ENCODE measurements at places on chromosomes 3 and 15.

DNA sequence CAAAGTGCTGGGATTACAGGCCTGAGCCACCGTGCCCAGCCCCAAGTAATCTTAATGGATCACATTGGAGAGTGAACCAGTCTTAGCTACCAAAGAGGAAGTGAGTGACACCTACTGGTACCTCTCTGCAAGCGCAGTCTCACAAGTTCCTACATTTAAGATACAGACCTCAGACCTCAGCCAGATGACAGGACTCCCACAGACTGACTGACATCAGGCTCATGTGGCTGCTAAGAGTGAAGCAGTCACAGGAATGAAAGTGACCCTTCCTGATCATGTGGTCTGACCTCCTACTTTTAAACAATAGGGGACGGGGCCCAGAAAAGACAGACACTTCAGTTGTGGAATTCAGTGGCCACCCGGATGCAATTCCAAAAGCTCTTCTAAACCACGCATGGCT is 36.3 kb upstream of the GNB5 start:
- peak; percentile 65 for DNase-seq

DNA sequence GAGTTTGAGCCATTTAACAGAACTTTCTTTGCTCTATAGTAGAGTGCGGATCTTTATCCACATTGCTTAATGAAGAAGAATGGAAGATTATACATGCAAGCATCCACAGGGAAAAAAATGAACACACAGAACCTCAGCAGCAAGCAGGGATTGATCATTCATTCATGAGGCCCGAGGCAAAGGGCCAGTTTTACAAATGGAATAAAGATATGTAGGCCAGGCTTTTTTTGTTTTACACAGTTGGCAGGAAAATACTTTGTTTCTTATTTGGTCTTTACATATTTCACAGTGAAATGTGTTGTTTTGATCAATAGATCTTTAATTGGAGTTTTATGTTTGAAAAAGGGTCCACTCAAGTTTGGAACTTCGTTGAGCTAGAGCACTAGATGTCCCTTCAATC is 117.5 kb downstream of the LRTM1 start:
- no peak for DNase-seq

GRCh38 chr3:78871048-78871447 is 896.8 kb downstream of the ROBO1 start:
- no peak for DNase-seq

DNA sequence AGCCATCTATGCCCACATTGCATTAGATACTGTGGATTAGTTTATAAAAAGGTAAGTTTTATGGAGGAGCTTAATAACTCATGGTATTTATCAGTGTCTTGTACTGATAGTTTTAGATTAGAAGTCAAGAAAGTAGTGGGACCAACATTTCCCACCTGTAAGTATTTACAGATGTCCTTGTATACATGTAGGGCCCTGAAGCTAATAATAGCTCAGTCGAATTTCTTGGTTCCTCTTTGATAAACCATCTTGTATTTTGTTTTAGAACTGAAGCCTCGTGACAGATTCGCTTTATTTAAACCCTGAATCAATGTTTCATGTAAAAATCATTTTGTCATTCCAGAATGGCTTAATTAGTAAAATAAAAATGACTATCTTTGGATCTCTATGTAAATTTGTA is 73.4 kb downstream of the CRYBG3 start:
- DNase-seq = no peak

- DNase-seq = no peak
Measured at GRCh38 chr15:58362262-58362922, 69.4 kb upstream of the LIPC start.

DNA sequence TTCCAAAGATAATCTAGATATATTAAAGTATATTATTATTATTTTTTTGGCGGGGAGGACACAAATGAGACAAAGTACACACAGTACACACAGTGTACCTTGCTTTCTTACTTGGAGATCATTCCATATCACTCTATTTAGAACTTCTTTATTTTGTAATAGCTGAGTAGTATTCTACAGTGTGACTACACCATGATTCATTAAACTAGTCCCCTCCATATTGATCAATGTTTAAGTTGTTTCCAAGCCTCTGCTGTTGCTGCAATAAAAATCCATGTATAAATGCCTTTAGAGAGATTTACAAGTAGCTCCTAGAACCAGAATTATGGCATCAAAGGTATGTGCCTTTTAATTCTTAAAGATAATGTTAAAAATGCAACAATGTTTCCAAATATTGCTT is 38.8 kb downstream of the PYGO1 start:
- DNase-seq = no peak

DNA sequence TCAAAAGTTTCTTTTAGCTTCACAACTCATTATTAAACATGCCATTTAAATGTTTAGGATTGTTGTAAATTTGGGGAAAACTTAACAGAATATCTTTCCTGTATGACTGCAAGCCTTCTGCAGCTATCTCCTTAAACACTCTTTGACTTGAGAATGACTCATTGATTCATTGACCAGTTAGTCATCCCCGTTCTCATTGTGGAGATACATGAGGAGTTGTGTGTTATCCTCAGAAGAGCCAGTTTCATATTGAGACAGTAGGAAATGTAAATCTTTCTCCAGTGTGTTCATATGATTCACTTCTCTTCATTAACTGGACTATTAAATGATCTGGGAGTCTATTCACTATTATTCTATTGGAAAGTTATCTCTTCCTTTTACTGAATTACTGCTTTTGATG is 83.0 kb downstream of the CRYGS start:
- no peak for DNase-seq

- no peak for DNase-seq
Measured at GRCh38 chr3:65318231-65318630, 630.4 kb upstream of the ADAMTS9 start.

All from AG09319 (cell line).